ENCODE measurements at places on chromosomes 12 and 14.

DNA sequence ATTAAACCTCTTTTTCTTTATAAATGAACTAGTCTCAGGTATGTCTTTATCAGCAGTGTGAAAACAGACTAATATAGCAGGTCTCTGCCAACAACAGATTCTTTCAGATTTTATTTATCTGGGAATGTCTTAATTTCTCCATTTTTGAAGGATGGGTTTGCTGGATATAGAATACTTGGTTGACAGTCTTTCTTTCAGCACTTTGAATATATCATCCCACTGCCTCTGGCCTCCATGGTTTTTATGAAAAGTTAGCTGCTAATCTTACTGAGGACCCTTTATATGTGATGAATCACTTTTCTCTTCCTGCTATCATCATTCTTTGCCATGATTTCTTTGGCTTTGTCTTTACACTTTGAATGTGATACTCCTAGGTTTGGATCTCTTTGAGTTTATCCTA, 148.0 kb downstream of the ANO6 start:
- DNase-seq: no peak

- peak; percentile 77 for DNase-seq
These were observed 33.2 kb downstream of the WBP11 start for GRCh38 chr12:14769969-14770495.

GRCh38 chr12:65822732-65823512, 1.4 kb upstream of the HMGA2 start:
- DNase-seq: no peak

DNA sequence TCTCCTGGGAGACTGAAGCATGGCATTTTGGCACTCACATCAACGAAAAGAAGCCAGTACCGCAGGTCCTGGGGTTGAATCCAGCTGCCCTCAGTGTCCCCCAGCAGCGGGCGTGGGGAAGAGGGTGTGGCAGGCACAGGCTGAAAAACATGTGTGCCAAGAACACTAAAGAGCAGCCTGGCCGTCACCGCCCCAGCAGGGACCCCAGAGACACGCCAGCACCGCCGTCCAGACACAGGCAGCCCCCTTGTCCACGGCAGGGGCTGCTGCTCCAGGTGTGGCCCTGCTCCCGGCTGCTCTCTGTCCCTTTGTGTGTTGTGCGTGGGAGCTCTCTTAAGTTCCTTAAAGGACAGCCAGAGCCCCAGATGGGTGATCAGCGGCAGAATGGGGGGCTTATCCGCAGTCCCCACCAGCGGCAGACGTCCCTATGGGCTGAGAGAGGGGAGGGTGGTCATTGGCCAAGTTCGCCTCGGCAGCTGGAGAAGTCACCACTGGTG, 556 bp downstream of the PHETA1 start:
- no peak for DNase-seq

GRCh38 chr12:46480724-46481123, 108.2 kb upstream of the SLC38A2 start:
- no peak for DNase-seq

DNA sequence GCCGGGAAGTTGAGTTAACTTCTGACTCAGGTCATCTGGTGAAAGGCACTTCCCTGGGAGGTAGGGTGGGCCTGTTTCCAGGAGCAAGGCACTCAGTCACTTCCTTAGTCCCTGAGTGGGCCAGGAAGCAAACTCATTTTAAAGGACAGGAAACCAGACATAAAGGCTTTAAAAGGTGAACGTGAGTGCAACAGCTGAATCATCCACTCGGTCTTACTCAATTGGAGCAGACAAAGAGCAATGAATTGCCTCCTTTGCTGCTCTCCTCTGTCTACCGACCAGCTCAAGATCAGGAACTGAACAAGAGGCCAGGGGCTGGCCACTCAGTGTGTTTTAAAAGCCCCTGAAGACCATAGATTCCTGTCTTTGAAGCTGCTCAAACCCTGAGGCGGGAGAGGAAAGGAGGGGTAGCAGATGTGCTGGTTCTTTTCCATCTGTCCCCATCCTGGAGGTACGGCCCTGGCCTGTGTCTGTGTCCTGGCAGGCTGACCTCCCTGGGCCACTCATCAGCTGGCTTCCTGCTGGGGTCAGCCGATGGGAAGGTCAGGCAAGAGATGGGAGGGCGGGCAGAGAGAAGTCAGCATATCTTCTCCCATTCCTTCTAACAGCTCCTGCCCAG, 148.9 kb downstream of the PPM1H start:
- no peak for DNase-seq

DNA sequence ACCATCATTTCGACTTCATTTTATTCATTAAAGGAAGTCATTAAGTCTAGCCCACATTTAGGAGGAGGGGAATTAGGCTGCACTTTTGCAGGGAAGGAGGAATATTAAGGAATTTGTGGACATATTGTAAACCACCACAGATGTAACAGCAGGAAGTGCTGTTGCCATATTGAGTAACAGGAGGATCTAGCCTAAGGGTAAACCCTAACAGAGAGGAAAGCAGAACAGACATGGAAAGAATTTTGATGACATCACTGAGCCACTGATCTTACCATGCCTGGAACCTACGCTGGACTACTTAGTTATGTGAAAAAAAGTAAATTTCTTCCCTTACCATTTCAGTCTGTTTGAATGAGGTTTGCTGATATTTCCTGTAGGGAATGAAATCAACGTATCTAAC, 100.7 kb upstream of the ATF7IP start:
- no peak for DNase-seq

- DNase-seq: peak; percentile 42
These were observed 56.1 kb upstream of the FUT8 start for GRCh38 chr14:65356327-65356836.

- no peak for DNase-seq
These were observed 333.9 kb downstream of the CEP128 start for GRCh38 chr14:80607430-80608190.

DNA sequence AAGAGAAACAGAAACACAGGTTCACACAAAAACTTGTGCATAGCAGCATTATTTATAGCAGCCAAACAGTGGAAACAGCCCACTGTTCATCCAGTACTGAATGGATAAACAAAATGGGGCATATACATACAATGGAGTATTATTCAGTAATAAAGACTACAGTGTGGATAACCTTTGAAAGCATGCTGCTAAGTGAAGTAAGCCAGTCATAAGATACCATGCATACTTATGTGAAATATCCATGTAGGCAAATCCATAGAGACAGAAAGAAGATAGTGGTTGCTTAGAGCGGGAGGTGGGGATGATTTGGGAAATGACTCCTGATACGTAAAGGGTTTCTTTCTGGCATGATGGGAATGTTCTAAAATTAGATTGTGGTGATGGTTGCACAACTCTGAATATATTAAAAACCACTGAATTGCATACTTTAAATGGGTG, 99.4 kb downstream of the CRADD start:
- no peak for DNase-seq

DNA sequence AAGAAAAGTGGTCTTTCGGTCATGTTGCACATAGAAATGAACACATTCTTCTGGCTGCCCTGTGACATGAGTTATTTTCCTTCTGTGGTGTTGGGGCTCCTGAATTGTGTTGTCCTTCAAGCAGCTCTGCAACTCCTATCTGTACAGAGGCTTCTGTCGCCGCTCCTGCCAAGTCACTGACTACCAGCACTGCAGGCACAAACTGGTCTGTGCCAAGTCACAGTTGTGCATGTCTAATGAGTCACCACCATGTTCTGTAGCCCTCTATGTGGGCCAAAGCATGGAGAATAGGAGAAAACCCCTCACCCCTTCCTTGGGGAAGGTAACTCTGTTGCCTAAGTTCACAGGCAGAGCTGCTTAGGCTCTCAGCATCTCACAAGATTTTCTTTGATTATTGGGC, 283.3 kb downstream of the RPL10L start:
- DNase-seq: no peak

GRCh38 chr12:95590775-95591174, 39.5 kb upstream of the USP44 start:
- DNase-seq: no peak

DNA sequence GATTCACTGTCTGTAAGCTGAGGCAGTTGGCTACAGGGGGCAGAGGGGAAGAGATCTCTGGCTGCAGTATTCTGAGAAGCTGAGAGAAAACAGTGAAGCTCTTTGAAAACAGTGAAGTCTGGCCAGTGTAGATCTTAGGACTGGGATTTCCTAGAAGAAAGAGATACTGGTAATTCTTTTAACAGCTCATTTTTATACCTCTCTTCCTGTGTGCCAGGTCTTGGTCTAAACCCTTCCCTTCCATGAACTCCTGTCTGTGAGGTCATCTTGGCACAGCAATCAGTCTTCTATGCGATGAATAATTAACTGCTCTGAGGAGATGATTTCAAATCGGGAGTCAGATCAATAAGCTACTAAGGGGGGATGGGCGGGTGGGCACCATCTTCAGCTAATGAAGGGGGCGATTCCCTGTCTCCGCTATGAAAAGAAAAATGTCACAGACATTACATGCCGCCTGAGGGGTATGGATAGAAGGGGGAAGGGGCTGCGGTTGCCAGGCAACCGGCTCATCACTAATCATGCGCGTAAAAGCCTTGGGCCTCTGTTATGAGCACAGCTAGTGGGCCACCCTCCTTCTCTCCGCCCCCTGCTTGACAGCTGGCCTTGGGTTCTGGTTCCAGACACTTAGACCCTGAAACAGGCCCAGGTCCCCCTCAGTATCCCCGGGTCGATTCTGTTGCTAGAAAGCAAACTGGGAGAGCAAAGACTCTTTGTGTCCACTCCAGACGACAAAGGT, 75.3 kb upstream of the CEP83 start:
- DNase-seq: no peak

DNA sequence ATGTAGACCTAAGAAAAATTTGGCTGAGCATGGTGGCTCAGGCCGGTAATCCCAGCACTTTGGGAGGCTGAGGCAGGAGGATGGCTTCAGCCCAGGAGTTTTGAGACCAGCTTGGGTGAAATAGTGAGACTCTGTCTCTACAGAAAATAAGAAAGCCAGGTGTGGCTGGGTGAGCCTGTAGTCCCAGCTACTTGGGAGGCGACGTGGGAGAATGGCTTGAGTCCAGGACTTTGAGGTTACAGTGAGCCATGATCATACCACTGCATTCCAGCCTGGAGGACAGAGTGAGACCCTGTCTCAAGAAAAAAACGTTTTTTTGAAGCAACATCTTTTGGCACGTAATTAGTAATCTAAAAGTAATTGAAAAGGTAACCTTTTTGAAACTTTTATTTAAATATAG, 70.9 kb downstream of the FERMT2 start:
- DNase-seq: no peak

DNA sequence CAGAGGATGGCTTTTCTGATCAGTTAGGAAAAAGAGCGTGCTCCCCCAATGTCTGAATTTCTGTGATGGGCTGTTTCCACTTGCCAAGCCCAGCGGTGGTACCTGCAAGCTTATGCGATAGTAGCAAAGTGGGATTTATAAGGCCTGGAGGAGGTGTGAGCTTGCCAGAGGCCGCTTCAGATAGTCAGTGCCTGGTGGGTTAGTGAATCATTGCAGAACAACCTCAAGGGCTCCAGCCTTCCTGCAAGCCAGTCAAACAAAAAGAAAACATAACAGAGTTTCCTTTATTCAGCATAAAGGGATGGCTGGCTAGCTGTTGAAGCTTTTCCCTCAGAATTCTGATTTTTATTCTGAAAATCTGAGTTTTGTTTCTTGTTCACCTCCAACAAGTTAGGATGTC, 7.6 kb upstream of the BMP4 start:
- DNase-seq: no peak
